Activated T-helper 1 cell treated with anti-CD3 and anti-CD28 coated beads, Interleukin-2, amount 50 U/mL, for 16 hours (primary cell): ENCODE measurements at places on chromosomes 7 and 10.

- DNase-seq = no peak
Observed at GRCh38 chr10:86969421-86970041, 1.2 kb downstream of the ADIRF start.

DNA sequence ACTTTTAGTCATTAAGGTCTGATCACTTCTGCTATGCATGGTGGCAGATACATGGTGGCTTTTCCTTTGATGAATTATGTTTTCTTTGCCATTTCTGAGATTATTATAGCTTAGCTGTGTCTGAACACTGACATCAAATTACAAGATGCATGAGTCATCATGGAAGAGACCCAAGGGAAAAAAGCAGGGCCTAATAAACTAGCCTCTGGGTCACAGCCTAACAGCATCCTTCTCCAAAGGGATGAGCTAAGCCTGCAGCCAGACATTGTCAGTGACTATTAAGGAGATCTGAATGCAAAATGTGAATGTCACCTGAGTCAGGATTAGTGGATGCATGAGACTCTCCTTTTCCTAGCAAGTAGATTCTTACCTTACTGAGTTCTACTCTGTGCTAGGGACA, 19.1 kb upstream of the OGDHL start:
- DNase-seq = no peak

DNA sequence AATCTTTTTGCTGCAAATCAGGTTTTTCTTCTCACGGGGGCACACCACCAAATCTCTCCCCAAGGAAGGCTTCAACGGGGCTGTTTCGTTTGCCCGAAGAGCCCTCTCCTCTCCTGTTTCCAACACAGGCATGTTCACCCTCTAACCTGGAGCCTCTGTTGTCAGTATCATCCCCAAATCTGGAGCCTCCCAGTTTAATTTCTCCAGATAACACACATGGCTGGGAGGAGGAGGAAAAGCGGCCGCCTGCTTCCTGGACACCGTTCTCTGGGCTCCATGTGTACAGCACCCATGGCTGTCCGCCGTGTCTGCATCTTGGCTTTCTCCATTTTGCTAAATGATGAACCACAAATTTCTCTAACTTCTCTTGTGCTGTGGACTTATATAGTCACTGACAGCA, 214.5 kb downstream of the DIP2C start:
- DNase-seq = no peak

- DNase-seq = no peak
Observed at GRCh38 chr10:70909326-70909935, 21.1 kb upstream of the PCBD1 start.

GRCh38 chr10:26278295-26278694, 61.7 kb downstream of the GAD2 start:
- DNase-seq = no peak

- DNase-seq = no peak
Observed at GRCh38 chr10:133309720-133310398, 1.1 kb downstream of the ZNF511 start.

GRCh38 chr7:136953386-136953785, 84.9 kb downstream of the CHRM2 start:
- DNase-seq = no peak

DNA sequence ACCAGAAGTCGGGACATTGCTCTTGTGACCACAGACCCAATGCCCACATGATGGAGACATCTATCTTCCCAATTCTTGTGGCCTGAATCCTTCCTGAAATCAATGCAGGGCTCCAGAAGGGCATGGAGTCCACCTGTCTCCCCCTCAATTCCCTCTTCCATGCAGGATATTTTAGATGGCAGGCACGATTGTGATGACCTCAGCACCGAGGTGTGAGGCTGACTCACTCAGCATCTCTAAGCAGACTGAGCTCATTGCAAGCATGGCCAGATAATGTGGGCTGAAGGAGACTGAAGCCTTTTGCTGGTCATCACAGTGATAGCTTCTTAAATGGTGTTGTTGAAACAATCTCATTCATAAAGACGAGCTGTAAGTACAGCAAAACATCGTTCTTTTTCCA, 374.9 kb upstream of the PODXL start:
- no peak for DNase-seq

DNA sequence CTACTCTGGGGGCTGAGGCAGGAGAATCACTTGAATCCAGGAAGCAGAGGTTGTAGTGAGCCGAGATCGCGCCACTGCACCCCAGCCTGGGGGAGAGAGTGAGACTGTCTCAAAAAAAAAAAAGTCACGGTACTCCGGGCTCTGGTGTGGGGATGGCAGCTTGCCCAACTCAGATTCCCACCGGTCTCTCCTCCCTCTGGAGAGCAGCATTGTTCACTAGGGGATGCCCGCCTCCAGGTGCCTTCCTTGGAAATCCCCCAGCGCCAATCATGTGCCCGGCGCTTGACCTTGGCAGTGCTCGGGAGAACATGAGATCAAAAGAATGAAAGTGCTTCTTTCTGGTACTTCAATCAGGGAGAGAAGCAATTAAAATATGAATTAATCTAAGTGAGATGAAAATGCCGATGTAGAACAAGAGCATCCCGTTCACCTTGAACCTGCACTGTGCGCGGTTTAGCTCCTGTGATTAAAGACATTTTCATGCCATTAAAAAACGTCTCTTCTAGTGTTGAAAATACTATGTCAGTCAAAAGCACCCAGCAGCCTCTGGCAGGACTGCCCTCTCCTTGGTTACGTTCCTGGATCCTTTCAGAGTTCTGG, 1127.3 kb upstream of the AUTS2 start:
- DNase-seq = no peak

DNA sequence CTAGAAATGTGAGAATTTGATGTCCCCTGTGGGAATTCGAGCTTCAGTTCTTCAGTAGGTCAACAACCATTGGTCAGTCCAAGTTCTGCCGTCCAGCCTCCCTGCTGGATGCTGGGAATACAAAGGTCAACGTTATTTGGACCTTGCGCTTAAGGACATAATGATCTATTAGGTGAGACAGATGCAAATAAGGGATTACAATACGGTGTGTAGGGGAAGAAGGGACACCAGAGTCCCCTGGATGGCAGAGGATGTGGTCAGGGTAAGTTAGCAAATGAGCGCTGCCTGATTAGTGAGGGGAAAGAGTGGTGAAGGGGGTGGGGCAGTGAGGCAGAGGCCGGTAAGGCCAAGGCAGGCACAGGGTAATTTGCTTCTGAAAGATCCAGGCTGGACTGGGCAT, 16.2 kb downstream of the CCNY start:
- no peak for DNase-seq

DNA sequence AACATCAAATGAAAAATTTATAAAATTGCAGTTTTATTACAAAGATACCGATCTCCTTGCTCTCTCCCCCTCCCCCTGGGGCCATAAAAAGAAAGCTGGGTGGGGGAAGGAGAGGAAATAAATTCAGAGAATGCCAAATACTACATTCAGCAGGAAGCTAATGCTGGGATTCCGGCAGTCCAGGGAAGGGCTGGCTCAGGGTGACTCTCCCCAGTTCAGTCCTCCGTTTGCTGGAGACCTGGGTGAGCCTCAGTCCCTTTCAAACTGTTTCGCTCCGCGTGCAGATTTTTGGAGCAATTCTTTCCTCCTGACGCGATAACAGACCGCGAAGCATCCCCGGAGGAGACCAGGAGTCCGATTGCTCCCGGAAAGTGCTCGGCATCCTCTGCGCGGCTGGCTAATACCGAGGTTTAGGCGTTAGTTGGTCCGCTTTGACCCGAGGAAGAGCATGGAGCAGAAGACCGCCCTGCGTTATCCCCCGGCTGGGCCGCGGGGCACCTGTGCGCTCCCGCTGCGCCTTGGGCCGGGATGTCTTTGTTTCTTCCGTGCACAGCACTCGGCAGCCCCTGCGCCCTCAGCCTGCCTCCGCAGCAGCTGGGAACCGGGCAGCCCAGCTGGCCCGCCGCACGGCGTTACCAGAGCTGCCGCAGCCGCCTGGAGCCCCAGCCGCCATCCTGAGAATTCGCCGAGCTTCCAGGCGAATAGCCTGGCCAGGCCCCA, 3.9 kb upstream of the HOXA2 start:
- DNase-seq = no peak
